HS-27A (cell line): ENCODE measurements at places on chromosomes 5 and 9.

DNA sequence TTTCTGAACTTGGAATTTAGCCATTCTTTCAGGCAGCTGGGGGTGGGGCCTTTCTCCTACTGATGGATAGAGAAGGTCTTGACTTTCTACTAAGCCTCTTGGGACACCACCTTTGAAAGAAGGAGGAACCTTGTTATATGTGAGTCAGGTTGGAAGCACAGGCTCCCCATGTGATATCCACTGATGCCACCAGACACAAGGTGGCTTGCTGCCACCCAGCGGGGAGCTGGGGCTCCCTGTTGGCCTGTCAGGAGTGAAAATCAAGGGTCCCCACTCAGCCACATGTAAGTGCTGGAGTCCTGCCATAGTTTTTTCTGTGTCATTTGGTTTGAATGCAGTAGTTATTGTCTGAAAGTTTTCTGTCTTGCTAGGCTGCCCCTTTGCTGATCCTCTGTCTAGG lies 252.4 kb upstream of the NFIL3 start:
- no peak for DNase-seq

DNA sequence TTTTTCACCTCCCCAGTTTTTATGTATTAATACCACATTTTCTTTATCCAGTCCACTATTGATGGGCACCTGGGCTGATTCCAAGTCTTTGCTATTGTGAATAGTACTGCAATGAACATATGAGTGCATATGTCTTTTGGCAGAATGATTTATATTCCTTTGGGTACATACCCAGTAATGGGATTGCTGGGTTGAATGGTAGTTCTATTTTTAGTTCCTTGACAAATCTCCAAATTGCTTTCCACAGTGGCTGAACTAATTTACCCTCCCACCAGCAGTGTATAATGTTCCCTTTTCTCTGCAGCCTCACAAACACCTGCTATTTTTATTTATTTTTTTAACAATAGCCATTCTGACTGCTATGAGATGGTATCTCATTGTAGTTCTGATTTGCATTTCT lies 340.2 kb downstream of the ADAMTS6 start:
- DNase-seq: no peak

DNA sequence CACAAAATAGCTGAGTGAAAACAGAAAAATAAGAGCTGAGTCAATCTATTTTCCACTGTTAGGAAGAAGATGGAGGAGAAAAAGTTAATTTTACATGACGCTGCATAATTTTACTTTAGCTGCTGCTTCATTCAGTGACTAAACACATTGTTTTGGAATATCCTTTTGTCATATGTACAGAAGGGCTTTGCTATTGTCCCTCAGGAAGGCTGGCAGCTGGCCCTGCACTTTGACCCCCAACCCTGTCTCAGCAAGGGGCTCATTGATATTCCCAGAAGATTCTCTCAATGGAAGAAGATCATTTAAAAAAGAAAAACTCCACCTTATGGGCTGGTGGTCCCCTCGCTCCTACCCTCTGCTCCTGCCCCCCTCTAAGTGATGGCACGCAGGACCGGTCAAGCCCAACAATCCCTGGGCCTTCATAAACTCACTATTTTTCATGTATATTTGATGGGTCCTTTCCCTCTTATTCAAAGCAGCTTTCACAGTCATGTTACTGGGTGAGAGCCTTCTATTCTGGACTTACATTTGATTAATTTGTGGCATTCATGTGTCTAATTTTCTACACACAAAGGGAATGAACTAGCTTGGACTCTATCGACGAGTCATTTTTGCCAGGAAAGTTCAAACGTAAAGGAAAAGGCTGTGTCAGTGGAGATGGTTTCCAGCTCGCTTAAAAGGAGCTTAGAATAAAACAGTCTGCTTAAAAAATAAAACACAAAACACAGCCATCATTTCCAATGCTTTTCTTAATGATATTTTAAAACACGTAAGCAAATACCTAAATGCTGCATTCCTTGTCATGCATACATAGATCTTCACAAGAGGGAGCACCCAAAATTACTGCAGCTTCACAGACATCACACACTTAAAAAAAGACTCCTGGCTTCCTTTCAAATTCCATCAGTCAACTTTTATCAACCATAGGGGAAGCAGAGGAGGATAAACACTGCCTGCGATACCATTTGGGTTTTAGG lies 104.7 kb downstream of the EFNA5 start:
- DNase-seq: no peak

GRCh38 chr9:90770182-90770738 lies 31.4 kb upstream of the SYK start:
- DNase-seq: no peak

GRCh38 chr9:16247188-16247875 lies 623.1 kb downstream of the BNC2 start:
- DNase-seq: peak; percentile 56

- no peak for DNase-seq
Observed at GRCh38 chr5:157449011-157449723, 10.8 kb upstream of the NIPAL4 start.
